ENCODE measurements at places on chromosomes 6 and 20. TPM values are rescaled to one million over a fixed set of nuclear protein-coding genes. Genes with fewer than 3 reads are reported as not detected.
A peak's percentile ranks its signal among the peaks of the same experiment; 100 is the strongest.

GRCh38 chr20:25237610-25238318 is 10.1 kb upstream of the PYGB start:
- H3K27me3 ChIP-seq: peaks cover 14% of the 10 kb centered on the region
- H3K27ac ChIP-seq: peak overlapping the region; percentile 92
- no peaks in the 10 kb centered on the region for H3K36me3 ChIP-seq
- peak overlapping the region; percentile 42 for H3K4me3 ChIP-seq

GRCh38 chr6:158255989-158256601 is 56.2 kb upstream of the TULP4 start:
- H3K4me3 ChIP-seq: no peak overlapping the region
- no peak for DNase-seq
- no peaks in the 10 kb centered on the region for H3K27me3 ChIP-seq
- H3K4me1 ChIP-seq: peaks cover 28% of the 10 kb centered on the region
- H3K36me3 ChIP-seq: peaks cover 6% of the 10 kb centered on the region

SAMD3 gene
- total RNA-seq: 1.0 TPM

GRCh38 chr6:21300439-21300838 is 293.1 kb upstream of the SOX4 start:
- peaks cover 12% of the 10 kb centered on the region for H3K27me3 ChIP-seq
- DNase-seq: no peak
- H3K27ac ChIP-seq: no peak overlapping the region
- H3K36me3 ChIP-seq: no peaks in the 10 kb centered on the region
- H3K4me3 ChIP-seq: no peak overlapping the region

PAK5 gene
- total RNA-seq: not detected

HTR1E gene
- not detected for total RNA-seq

DNA sequence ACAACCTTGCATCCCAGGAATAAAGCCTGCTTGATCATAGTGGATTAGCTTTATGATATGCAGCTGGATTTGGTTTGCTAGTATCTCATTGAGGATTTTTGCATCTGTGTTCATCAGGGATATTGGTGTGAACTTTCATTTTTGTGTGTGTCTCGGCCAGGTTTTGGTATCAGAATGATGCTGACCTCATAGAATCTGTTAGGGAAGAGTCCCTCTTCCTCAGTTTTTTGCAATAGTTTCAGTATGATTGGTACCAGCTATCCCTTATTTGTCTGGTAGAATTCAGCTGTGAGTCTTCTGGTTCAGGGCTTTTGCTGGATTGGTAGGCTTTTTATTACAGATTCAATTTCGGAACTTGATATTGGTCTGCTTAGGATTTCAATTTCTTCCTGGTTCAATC is 132.5 kb downstream of the ZFAND3 start:
- H3K27ac ChIP-seq: no peak overlapping the region
- peaks cover 6% of the 10 kb centered on the region for H3K36me3 ChIP-seq
- no peak for DNase-seq
- H3K27me3 ChIP-seq: no peaks in the 10 kb centered on the region

MC3R gene
- total RNA-seq: not detected

Data from activated naive CD4-positive, alpha-beta T cell treated with anti-CD3 and anti-CD28 coated beads for 36 hours (primary cell).